ENCODE measurements at places on chromosomes 6 and 20. TPM values are rescaled to one million over a fixed set of nuclear protein-coding genes. Genes with fewer than 3 reads are reported as not detected.

Gene IYD
- not detected for total RNA-seq

Gene EDN1
- 0.13 TPM for total RNA-seq

Gene NFKBIL1
- 11.4 TPM for total RNA-seq

Gene PLCB4
- total RNA-seq, result not detected

Gene NRN1
- total RNA-seq, result 0.86 TPM

Gene NOTCH4
- total RNA-seq, result 1.4 TPM

Gene OR2H2
- total RNA-seq, result not detected

Gene HAO1
- total RNA-seq, result not detected

Gene ZNF512B
- 12.1 TPM for total RNA-seq

Gene CCDC170
- total RNA-seq, result not detected

Gene LY6G6D
- total RNA-seq, result not detected

Gene PHACTR3
- not detected for total RNA-seq

Gene PAX1
- not detected for total RNA-seq

Gene SIRPA
- total RNA-seq, result 0.04 TPM

Gene OR2W1
- total RNA-seq, result not detected

Gene DHX16
- total RNA-seq, result 44.0 TPM

Gene MUC21
- total RNA-seq, result not detected

Gene UQCC2
- total RNA-seq, result 150 TPM

Gene KCNB1
- not detected for total RNA-seq

Gene NT5E
- total RNA-seq, result 12.9 TPM

Gene MCM8
- 34.6 TPM for total RNA-seq

Gene ABHD16B
- 0.13 TPM for total RNA-seq

Gene CAP2
- not detected for total RNA-seq

Gene BNIP5
- not detected for total RNA-seq

Gene MTCH1
- 114 TPM for total RNA-seq
